Left ventricle myocardium inferior (tissue), 1 donor: ENCODE measurements at places on chromosomes 2 and 18. TPM values are rescaled to one million over a fixed set of nuclear protein-coding genes. Genes with fewer than 3 reads are reported as not detected.

SKOR2 gene
- not detected for total RNA-seq

MSTN gene
- total RNA-seq: not detected

SRD5A2 gene
- total RNA-seq: not detected

CCDC85A gene
- 4.4 TPM for total RNA-seq

- DNase-seq: no peak
Measured at GRCh38 chr18:79947881-79948610, 3.4 kb downstream of the SLC66A2 start.

- DNase-seq: no peak
Measured at GRCh38 chr18:30444544-30444943, 598.0 kb downstream of the DSC3 start.

DNA sequence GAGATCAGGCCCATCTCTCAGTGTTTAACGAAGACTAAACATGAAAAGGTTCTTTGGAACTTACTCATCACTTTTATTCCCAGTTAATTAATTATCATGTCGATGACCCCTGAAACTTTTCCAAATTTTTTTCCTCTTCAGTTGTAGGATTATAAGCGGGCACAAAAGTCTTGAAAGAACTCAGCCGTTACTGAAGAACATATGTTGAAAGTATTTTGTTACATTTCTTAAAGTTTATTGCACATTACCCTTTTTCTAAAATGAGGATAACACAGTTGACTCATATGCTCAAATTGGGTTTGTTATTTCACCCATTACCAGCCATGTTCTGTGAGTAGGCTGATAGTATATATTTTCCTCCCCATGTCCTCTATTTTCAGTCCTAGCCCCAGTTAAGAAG, 75.9 kb upstream of the COL3A1 start:
- no peak for DNase-seq

GRCh38 chr18:79246309-79247108, 149.2 kb upstream of the NFATC1 start:
- peak; percentile 71 for DNase-seq

GRCh38 chr2:168964251-168964807, 63.2 kb downstream of the G6PC2 start:
- DNase-seq: no peak

DNA sequence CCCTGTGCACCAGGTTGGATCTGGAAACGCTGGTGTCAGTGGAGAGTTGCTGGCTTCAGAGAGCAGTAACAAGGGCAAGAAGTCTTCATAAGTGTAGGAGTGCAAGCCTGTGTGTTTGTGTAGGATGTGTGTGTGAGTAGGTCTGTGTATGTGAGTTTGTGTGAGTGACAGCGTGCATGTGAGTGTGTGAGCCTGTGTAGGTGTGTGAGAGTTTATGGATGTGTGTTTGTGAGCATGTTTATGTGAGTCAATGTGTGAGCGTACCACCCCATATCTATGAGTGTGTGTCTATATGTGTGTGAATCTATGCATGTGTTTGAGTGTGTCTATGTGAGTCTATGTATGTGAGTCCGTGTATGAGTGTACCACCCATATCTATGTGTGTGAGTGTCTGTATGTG, 86.5 kb upstream of the ATG16L1 start:
- no peak for DNase-seq

GRCh38 chr2:101012706-101013181, 10.7 kb downstream of the RPL31 start:
- DNase-seq: no peak

DNA sequence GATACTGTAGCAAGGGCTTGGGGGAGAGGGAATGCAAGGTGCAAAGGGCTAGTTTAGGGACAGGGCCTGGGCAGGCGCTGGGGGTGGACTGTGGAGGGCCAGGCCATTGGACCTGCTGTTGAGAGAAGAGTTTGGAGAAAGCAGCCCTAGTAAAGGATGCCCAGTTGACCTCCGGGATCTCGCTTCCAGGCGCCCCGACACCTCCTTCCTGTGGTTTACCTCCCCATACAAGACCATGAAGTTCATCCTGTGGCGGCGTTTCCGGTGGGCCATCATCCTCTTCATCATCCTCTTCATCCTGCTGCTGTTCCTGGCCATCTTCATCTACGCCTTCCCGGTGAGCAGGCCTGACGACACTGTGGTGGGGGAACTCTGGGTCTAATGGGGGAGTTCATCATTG, 229.0 kb downstream of the DYSF start:
- DNase-seq: no peak

DNA sequence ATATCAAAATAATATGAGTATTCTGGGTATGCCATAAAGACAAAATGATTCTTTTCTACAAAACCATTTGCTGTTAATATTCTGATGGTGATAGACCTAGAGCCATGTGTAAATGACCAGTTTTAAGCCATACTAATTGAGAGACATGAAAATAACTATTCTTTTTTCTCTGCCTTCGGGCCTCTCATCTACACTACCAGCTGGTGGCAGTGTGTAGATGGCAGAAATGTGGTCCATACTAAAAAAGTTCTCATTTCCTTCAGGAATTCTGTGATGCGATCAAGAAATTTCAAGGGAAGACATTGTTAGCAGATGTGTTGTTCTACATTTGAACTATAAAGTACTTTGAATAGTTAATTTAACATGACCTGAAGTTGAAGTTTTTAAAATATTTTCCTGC, 485.2 kb downstream of the TRIB2 start:
- DNase-seq: no peak
